ENCODE measurements at places on chromosomes 2 and 18.

DNA sequence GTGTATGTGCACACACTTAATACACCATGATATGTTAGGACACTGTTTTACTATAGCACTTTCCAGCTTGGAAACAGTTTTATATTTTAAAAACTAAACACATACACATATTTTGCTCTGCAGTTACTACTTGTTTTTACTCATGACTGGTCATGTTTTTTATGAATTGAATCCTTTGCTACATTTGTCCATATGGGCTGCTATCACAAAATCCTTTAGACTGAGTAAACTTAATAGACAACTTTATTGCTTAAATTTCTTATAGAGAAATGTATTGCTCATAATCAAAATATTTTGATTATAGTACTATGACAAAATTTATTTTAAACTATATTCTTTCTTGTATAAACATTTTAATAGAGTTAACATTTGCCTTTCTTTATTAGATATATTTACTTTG, 314.8 kb downstream of the RBM43 start:
- no peak for DNase-seq

GRCh38 chr2:120772261-120772660, 36.6 kb downstream of the GLI2 start:
- no peak for DNase-seq

- peak; percentile 32 for DNase-seq
These were observed 224.0 kb upstream of the ID2 start for GRCh38 chr2:8457699-8458502.

DNA sequence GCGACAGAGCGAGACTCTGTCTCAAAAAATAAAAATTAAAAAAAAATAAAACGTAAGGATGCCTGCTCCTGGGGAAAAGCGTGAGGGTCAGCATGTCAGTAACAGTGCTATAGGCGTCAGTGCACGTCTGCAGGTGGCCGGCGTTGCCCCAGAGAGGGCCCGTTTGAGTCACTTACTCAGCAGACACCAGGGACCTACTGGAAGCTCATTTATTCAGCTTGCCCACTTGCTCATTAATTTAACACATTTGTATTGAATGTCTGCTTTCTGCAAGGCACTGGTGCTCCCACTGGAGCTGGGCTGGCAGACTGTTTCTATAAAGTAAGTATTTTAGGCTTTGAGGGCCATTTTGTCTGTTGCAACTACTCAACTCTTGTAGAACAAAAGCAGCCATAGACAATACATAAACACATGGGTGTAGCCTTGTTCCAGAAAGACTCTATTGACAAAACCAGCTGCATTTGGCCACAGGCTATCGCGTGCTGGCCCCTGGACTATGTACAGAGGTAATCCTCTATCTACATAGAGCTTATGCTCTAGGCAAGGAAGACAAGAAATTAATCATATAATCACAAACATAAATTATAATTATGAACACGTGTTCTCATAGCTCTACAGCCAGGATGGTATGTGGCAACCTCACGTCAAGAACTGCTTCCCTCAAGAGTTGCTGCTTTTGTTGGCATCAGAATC, 73.2 kb downstream of the KLHL29 start:
- no peak for DNase-seq

DNA sequence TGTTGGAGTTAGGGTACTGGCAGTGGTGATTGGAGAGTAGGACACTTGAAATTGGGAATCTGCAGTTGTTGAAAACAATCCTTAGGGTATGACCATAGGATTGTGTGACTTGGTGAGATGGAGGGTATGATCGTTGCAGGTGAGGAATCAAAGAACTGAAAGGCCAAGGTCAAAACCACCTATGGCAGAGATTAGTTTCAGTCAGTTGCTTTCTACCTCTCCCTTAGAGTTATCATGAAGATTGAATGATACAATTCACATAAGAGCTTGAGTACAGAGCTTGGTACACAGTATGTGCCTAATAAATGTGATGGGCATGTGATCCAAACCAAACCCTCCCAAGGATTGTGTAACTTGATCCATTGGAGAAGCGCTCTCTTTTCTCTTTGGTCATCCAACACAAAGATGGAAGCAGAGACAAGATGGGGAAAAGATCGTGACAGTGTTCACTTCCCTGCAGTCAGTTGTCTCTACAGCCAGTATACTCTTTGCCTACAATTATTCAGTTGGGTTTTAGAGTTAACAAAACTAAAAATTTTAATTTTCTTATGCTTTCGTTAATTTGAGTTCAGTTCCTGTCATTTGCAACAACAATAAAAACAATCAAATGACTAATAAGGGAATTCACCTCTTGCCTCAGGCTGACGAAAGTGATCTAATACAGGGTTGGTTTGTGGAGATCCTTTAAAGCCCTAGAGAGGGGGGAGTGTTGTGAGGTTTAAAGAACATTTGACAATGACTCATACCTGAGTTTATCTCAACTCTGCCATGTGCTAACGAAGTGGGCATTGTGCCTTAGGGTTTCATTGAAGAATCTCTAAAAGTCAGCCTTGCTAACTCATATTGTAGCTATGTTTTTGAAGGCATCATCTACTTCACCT, 14.8 kb upstream of the SMAD2 start:
- no peak for DNase-seq

- no peak for DNase-seq
These were observed 48.0 kb downstream of the TCF7L1 start for GRCh38 chr2:85181134-85181631.

DNA sequence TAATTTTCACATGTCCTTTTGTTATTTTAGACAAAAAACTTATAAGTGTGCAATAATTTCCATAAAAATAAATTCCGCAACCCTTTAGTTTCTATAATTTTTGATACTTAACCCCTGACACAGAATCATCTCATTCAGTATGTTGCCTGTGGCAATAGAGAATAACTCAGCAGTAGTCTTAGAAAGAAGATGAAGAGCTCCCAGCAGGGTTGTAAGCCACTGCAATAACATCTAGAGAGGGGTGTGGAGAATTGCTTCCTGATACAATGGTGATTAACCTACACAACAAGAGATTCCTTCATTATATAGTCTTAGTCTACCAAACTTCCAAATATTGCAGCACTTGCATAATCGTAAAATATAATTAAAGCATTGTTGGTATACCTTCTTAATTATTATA, 118.9 kb downstream of the TMX3 start:
- no peak for DNase-seq

- no peak for DNase-seq
These were observed 92.8 kb upstream of the TTC39C start for GRCh38 chr18:23921716-23922285.

GRCh38 chr2:96954011-96954846, 32.2 kb downstream of the FAM178B start:
- no peak for DNase-seq

DNA sequence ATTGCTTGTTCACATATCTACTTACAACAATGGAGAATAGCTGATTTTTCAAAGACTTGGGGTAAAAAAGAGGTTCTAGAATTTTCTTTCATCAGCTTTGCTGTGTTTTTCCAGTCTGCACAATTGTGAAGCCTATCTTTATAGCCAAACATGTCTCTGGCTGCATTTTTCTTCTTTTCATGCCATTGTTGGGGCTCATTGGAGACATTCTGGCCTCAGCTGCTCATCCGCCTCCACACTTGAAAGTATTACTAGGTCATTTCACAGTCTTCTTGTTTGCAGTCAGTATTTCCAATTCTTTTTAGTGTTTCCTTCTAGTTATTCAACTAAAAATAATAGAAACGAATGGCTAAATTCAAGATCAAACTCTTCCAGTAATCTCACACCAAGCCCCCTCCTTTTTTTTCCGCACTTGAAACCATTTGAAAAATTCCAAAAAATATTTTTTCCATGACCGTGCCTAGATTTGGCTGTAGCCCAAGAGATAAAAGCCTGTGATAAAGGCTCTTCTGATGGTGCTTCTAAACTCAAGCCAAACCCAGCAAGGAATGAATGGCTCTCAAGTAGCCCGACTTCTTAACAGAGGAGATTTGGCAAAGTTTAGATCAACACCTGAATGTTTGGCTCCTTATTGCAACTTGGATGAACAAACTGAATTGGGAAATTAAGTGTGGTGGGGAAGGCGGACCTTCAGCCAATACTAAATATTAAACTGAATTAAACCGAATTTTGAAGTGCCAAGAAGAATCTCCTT, 103.4 kb downstream of the NRP2 start:
- DNase-seq, result no peak

DNA sequence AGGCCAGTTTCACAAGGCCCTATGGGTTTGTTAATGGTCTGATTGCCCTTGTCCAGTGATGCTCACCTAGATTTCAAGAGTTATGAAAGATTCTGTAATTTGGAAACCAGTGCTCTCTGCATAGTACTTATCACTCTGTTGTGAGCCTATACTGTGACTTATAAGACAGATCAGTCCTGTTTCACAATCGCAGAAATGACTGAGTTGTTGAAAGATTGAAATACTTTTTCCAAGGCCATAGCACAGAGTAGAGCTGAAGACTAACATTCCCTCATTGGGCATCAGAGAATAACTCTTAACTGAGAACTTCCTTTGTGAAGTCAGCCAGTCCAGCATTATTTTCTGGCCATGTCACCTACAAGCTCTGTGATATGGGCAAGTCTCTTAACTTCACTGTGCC, 44.0 kb downstream of the CCDC85A start:
- no peak for DNase-seq

GRCh38 chr2:7127156-7127555, 209.9 kb downstream of the RNF144A start:
- no peak for DNase-seq

- peak; percentile 8 for DNase-seq
These were observed 86.4 kb upstream of the FN1 start for GRCh38 chr2:215522237-215522636.

DNA sequence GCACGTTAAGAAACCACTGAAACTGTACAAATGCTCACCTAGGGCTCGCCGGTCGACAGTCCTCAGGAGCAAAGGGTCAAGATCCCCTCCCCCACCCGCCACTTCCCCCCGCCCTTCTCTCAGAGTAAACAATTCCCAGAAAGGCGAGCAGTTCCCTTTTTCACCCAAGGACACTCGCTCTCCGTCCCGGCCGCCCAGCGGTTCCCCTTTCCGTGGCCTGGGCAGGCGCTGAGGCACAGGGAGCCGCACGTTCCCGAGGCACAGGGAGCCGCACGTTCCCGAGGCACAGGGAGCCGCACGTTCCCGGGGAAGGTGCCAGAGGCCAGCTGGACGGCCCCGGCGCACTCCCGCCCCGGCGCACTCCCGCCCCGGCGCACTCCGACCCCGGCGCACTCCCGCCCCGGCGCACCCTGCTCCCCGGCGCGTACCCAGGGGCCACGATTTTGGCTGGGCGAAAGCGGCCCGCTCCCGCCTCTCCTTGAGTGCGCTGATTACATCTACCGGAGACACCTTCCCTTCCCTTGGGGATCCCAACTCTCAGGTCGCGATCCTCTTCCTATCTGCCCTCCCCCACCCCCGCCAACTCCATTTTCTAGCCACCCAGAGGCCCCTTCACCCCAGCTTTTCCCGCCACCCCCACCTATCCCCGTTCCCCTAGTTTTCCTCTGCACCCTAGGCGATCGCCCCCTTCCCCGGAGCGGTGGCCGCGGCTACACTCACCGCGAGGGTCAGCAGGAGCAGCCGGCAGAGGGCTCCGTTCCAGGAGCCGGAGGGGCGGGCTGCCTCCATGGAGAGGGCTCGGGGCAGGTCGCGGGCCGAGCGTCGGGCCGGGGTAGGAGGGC, 817 bp downstream of the DSC2 start:
- no peak for DNase-seq

DNA sequence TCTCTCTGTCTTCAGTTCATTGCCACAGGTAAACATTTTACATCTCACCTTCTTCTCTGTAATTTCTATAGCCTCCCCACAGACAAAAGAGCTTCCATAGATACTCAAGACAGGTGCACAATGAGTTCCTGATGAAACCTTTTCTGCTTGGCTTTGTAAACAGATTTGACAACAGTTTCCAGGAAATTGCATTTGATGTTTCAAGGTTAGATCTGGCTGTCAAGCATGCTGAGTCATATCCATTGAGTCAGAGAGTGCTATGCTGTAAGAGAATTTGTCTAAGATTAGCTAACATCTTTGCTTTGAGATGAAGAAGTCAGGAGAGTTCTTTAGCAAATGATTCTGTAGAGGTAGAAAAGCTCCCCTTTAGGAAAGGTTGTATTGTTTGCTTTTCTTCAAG, 40.6 kb upstream of the MAP2 start:
- DNase-seq, result no peak

DNA sequence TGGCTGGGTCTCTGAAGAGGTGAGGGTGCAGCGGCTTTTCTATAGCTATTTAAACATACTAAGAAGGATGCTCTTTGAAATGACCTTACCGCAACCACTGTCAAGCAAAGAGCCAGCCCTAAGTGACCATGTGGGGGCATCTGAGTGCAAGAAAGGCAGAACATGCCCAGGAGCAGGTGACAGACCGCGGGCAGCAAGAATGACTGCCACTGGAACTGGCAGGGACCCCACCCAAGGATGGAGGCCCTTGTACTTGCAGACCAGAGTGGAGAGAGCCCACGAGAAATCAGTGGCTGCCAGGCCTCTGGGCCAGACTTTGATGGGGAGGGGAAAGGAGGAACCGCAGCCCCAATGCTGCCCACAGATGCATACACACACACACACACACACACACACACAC, 33.1 kb downstream of the DNMT3A start:
- no peak for DNase-seq

- no peak for DNase-seq
These were observed 412 bp upstream of the NCK2 start for GRCh38 chr2:105744091-105744908.

DNA sequence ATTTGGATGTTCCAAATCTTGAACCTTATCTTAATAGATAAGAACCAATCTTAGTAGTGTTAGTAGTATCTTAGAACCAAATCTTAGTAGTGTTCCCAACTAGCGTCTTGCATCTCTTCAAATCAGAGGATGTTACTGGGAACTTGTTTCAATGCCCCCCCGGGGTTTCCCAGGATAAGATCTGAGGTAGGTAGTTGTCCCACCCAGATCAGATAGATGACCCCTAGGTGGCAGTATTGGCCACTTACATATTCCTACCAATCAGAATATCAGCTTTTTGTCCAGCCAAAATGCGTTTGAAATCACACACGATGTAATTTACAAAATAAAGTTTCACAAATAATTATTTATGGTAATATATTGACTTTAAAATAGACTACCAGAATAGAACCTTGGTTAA, 314.8 kb downstream of the MBD2 start:
- no peak for DNase-seq

DNA sequence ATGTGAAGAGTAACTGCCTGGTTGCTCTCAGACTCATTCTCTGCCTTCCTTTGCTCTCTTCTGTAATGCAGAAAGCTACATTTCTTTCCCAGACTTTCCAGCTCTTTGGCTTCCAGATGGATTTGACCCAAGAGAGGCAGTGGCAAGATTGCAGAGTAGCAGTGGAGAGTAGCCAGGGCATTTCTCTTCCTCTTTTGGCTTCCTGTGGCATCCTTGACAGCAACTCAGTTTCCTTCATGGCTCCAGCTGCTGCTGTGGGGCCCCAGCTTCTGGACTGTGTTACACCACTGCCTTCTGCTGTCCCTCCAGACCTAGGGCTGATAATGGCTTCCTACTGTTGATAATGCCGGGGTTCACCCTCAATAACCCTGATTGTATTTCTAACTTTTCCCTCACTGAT, 469.4 kb upstream of the SPRED2 start:
- DNase-seq, result no peak

- DNase-seq, result no peak
These were observed 64.7 kb downstream of the DGKD start for GRCh38 chr2:233418761-233419546.

Measured in NCI-H187 (cell line).